Spleen (tissue), 13 donors: ENCODE measurements at places on chromosomes 3 and 15.
A peak's percentile ranks its signal among the peaks of the same experiment; 100 is the strongest.

DNA sequence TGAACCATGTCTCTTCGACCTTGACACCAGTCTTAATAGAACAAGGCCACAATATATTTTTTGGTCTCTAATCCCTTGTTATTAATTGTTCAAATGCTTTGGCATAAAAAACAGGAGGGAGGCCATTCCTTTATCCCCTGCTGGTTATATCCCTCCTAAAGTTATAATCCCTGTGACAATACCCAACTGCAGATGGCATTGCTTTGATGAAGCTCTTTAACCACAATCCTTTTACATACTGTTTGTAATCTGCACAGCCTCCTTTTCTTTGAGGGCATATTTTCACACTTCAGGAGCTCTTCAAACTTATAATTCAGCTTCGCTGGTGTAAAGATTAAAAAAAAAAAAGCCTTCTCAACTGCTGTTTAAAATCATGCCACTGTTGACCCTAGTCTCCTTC, 919.0 kb downstream of the EPHA3 start:
- DNase-seq: no peak

GRCh38 chr3:105930733-105931132, 61.9 kb upstream of the CBLB start:
- no peak for DNase-seq

DNA sequence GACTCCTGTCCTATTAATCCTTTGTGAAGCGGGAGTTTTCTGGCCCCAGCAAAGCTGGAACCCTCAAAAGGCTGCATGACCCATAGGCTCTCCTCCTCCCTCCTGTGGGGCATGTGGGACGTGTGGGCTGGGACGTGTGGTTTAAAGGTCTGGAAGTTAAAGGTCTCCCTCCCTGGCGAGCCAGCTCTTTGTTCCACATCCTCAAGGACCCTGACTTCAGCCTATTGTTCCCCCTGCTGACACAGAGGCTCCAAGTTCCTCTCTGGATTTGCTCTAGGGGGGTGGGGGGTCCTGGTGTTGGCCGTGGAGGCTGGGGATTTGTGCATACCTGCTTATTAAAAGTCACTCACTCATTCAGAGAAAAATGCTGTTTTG, 44.2 kb downstream of the SMAD6 start:
- no peak for DNase-seq

DNA sequence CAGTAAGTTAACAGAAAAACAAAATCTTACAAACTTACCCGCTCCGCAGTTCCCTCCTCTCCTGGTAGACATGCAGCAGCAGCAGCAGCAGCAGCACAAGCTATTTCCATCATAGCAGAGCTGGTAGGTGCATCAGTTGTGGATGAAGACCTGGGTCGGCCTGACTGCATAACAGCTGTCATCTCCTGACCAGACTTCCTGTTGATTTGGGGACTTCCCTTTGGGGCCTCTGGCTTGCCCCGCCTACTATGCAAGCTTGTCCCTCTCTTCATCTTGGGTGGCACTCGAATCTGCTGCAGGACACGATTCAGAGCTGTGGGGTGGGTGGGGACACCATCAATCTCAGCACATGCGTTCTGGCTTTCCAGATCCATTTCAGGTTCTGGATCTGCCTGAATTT, 65.7 kb downstream of the TMCC1 start:
- peak; percentile 84 for DNase-seq

- peak; percentile 81 for DNase-seq
These were observed 9.0 kb upstream of the CD47 start for GRCh38 chr3:108099679-108100428.

- DNase-seq: no peak
These were observed 557.8 kb upstream of the CFAP20DC start for GRCh38 chr3:59607656-59608055.

DNA sequence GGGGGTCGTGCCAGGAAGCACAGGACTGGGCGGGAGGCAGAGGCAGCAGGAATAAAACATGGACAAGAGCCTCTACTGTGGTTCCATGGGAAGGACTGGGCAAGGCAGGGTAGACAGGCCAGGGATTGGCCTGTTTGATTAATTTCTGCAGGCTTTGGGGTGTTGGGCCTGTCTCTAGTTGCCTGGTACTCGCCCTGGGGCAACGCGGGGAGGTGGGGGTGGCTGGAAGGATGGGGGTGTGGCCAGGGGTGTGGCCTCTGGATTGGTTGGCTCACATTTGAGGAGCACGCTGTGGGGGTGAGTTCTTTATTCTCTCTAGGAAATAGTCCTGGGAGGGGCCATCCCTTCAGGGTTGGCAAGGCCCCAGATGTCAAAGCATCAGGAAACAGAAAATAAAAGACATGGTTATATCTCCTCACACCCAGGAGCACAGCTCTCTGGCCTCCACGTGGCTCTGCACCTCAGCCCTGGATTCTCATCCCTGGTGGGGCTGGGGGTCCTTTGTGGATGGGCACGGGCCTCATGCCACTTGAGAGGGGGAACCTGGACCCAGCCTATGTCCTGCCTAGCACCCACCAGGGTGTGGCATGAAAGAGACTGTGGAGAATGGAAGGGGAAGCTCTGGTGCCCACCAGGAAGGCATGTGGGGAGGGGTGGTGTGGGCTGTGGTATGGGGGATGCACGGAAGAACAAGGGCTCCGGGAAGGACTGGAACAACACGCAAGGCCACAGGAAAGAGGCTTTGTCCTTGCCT, 223.0 kb upstream of the LYSMD4 start:
- peak; percentile 70 for DNase-seq

GRCh38 chr15:79339588-79340314, 28.8 kb downstream of the TMED3 start:
- DNase-seq: no peak

- DNase-seq: no peak
These were observed 925.1 kb upstream of the NR2F2 start for GRCh38 chr15:95405447-95405846.

DNA sequence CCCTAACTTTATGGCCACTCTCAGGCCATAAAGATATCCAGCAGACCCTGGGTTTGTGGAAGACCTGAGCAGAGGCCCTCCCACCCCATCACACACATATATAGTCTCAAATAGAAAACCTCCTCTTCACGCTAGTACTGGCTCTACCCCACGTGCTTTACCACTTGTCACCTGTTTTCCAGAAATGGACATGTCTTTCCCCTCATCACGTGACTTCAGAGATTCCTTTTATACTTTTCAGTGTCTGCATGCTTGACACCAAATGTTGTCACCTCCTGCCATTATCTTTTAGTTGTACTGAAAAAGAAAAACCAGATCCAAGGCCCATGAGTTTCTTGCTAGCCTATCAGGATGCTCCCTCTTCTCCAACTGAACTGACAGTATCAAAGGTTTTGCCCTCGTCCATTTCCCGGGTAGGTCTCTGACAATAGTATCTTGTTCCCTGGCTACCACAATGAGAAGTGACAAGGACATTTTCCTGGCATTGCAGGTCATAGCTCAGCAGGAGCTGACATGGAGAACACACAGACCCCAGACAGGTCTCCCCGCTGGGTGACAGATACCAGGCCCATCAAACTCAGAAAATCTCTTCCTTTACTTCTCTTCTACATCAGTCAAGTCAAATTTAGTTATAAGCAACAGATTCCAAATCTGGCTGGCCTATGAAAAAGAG, 650.0 kb upstream of the CFAP20DC start:
- no peak for DNase-seq

DNA sequence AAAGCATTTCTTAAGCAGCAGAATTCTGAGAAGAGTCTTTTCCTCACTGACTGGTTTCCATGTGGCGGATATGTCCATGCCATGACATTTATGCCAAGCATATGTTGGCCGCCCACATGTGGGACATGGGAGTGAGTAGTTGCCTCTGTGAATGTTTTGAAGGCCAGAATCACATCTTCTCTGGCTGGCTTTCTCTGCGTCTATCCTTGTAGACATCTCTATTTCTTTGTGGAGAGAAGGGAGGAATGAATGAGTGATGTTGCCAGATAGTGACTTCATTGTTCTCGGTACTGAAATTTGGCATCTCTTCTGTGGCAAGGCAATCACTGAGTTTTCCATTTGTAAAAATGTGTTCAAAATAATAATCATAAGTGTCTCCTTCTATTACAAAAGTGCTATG, 316.0 kb downstream of the CLSTN2 start:
- DNase-seq: no peak

DNA sequence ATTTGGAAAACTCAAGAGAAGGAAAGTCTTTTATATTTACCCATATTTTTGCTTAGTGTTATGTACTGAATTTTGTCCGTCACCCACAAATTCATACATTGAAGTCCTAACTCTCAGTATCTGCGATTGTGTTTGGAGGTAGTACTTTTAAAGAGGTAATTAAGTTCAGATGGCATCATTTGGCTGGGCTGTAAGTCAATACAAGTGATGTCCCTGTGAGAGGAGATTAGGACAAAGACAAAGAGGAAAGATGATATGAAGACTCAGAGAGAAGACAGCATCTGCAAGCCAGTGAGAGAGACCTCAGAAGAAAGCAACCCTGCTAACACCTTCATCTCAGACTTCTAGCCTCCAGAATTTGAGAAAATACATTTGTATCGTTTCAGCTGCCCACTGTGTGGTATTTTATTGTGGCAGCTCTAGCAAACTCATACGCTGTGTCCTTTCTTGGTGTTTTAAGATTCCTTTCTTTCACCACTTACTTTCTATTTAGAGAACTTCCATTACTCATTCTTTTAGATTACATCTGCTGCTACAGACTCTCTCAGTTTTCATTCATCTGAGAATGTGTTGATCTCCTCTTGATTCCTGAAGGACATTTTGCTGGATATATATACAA, 17.0 kb downstream of the LRCH3 start:
- DNase-seq: no peak

DNA sequence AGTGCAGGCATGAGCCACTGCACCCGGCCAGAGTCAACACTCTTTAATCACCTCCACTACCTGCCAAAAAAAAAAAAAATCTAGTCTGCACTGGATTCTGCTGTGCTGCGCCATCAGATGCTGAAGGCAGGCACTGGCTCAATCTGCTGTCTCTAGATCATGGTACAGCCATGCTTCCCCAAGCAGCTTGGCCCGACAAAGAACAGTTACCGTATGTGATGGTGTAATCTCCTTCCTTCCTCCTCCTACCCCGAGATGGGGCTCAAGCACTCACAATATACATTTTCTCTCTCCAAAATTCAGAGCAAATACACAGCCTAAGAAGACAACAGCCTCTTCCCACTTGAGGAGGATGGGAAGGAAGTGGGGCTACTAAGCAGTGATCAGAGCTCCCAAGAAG, 45.1 kb downstream of the DAPK2 start:
- no peak for DNase-seq

GRCh38 chr3:63576846-63577245, 75.6 kb upstream of the SNTN start:
- DNase-seq: no peak

DNA sequence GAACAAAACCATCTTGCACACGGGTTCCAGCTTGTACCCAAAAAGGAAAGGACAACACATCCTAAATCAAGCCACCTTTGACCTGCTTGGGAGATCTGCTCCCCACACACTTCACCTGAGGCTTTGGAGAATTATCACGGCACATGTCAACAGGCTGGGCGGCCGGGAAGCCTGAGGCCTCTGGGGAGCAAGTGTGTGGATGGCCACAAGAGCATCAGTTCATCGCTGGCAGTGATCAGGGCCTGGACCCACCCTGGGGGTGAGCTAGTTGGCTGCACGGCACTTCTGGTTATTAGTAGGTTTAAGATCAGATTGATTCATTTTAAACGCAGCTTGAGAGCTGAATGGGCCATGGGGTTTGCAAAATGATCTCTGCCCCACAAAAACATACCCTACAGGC, 108.5 kb downstream of the CHSY1 start:
- DNase-seq: peak; percentile 61

DNA sequence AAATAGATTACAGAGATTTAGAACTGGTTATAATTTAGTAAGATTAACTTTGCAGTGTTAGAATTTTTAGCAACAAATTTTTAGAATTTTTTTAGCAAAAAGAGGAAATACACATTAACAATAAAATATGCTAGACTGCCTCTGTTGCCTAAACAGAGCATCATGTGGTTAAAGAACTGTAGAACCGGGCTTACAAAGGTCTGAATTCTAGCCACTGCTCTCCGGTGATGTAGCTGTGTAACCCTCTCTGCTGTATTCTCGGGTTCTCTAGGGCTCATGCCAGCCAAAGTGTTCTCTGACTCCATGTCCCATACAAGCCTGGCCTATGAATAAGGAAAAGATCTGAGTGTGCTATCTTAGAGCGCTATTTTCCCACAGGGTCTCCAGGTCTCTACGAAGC, 2.9 kb upstream of the P2RY12 start:
- DNase-seq: no peak
